ENCODE measurements at places on chromosomes 7 and 10.
A peak's percentile ranks its signal among the peaks of the same experiment; 100 is the strongest.

- DNase-seq = peak; percentile 74
Measured at GRCh38 chr10:35378541-35379210, 42.4 kb downstream of the CCNY start.

DNA sequence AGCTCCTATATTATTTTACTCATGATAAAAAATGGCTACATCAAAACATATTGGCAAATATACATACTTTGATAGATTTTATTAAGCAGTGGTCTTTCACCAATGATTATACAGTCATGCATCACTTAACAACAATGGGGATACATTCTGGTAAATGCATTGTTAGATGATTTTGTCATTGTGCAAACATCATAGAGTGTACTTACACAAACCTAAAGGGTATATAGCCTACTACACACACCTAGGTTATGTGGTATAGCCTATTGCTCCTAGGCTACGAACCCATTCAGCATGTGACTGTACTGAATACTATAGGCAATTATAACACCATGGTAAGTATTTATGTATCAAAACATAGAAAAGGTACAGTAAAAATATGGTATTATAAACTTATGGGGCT lies 98.9 kb upstream of the IL6 start:
- no peak for DNase-seq

DNA sequence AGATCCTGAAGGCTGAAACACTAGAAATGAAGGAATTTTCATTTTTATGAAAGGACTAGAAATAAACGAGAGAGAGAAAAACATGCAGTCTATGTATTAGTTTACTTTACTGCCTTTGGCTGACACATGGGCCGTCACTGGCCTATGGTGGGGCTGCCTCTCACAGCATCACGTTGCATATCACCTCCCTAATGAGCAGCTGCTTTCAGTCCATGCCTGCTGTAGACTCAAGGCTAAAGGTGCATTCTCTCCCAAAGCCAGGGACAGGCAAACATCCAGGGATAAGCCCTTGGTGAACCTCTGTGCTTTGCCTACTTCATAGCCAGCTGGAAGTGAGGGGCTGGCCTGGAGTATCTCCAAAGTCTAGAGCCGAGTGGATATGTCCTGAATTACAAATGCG lies 359.4 kb downstream of the GPAM start:
- DNase-seq = no peak

GRCh38 chr7:138902161-138902560 lies 79.0 kb downstream of the KIAA1549 start:
- no peak for DNase-seq

GRCh38 chr10:114495303-114495702 lies 91.0 kb upstream of the AFAP1L2 start:
- no peak for DNase-seq

DNA sequence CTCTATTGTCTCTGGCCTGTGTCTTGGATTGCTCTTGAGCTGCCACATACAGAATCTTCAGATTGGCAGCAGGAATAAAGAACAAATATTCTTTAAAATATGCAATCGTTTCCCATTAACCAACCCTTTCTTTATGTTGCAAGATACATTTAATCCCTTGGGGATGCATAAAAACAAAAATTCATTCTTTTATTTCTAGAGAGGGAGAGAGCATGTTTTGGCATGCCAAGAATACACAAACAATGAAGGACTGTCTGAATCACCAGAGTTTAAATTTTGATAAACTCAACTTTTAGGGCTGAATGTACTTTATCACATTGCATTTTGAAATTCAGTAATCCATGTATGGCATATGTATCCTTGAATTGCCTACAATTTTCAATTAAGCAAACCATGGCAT lies 154.3 kb upstream of the SEMA3D start:
- no peak for DNase-seq

DNA sequence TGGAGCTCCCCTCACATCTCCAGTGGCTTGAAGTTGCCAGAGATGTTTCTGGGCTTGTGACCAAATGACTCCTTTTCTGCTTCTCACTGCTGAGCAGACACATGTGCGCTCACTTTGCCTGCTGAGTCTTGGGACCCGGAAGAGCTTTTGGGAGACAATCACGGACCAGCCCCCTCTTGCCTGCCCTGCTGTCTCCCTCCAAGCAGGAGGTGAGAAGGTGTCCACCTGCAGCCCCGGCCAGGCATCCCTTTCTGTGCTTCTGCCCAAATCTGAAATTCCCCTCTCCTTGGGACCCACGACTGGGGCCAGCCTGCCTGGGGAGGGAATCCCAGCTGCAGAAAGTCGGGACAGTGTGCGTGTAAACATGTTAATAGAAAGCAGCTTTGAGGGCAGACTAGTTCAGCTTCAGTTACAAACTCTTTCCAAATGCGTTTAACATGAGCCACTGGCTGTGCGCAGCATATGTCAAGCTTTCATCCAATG lies 31.7 kb downstream of the HTRA1 start:
- no peak for DNase-seq

GRCh38 chr10:42242135-42242805 lies 396.1 kb downstream of the ZNF33B start:
- DNase-seq = no peak

DNA sequence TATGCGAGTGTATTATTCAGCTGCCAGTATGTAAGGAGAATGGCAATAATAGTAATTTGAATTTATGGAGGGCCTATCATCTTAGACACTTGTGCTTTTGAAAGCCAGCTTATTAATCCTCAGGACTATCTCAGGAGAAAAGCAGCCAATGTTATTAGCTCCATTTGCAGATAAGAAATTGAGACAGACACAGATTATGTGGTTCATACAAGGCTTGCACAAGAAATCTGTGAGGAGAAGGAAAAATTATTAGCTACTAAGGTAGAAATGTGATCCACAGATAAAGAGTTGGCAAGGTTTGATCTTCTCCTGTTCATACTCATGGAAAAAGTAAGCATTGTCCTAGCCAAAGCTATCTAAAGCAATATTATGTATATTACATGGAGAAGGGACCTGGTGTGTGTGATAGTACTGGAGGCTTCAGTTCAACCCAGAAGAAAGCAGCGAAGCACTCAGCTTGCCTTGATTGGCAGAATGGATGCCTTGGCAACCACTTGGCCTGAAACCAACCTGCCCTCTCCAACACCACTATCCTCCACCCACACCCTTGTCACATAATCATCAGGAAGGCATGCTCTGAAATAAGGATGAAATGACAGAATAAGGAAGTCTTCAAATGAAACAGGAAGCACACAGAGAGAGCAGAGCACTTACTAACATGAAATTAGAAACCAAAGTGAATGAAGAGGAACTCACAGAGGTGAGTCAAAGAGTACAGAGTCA lies 18.0 kb downstream of the MACC1 start:
- peak; percentile 83 for DNase-seq

GRCh38 chr7:77326131-77326530 lies 90.0 kb downstream of the GSAP start:
- peak; percentile 42 for DNase-seq

DNA sequence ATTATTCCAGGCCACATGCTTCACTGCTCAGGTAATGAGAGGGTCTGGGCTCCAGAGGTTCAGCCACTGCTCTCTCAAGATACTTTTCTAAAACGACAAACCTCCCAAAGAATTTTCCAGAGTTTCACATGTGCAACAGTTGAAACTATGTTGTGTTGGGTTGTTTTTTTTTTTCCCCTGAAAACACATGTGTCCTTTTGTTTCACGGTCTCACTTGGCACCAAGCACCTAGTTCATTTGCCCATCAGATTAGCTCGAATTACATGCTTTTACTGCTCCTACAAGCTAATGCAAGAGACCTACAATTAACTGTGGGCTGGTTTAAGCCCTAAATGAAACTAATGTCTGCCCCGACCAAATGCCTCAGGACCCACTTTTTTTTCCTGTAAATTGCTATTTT lies 313.3 kb downstream of the FGFR2 start:
- DNase-seq = no peak

DNA sequence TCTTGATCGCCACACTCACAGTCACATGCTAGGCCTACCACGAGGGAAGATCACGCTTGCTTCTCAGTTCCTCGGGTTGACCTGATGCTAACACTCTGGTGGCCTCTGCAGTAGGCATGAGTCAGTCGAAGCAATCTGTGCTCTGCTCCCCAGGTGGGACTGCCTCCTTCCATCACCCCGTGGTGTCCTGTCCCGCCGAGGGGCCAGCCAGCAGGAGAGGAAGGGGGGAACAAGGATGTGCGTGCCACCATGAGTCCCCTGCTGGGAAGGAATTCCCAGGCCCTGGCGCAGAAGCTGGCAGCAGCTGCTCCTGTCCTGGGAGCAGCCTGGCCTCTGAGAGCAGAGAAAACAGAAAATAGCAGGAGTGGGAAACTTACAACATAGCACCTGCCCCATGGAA lies 695.0 kb upstream of the NRP1 start:
- DNase-seq = no peak

- peak; percentile 45 for DNase-seq
Measured at GRCh38 chr10:96512524-96513304, 1.0 kb downstream of the TLL2 start.

- DNase-seq = peak; percentile 20
Measured at GRCh38 chr7:7228472-7228871, 46.1 kb downstream of the C1GALT1 start.

- no peak for DNase-seq
Measured at GRCh38 chr10:100419911-100420449, 42.8 kb upstream of the WNT8B start.

DNA sequence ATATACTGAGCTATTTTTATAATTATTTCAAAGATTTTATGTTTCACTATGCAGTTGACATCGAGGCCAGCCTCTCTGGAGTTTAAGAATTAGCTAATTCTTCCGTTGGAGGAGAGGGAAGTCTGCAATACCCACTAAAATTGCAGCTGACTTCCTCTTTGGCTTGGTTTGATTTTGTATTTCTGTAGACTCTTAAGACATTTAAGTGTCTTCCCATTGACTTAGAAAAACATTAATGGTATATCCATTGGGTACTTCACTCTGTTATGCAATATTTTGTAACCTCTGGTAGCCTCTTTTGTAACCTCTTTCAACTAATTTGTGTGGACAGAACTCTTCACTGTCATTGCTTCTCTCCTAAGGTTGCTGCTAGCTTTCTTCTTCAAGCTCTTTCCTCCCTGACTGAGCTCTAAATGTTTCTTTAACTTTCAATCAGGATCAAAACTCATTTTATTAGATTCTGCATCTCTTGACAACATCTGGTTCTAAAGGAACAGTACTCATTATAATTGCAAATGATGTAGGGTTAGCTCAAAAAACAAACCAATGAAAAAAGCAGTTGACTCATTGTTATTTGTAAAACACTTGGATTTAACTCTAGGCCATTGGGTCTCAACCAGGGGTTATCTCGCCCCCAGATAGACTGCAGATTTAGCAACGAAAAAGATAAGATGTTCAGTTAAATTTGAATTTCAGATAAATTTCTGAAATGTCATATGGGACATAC lies 1.7 kb upstream of the ANKRD22 start:
- DNase-seq = no peak

GRCh38 chr10:33211106-33211878 lies 123.2 kb downstream of the NRP1 start:
- peak; percentile 91 for DNase-seq
